ENCODE measurements at places on chromosomes 3 and 15.

GRCh38 chr3:13141991-13142412, 68.8 kb upstream of the IQSEC1 start:
- DNase-seq: no peak

GRCh38 chr15:70505411-70505919, 257.9 kb downstream of the UACA start:
- no peak for DNase-seq

GRCh38 chr15:83767741-83768140, 113.8 kb downstream of the ADAMTSL3 start:
- DNase-seq: no peak

DNA sequence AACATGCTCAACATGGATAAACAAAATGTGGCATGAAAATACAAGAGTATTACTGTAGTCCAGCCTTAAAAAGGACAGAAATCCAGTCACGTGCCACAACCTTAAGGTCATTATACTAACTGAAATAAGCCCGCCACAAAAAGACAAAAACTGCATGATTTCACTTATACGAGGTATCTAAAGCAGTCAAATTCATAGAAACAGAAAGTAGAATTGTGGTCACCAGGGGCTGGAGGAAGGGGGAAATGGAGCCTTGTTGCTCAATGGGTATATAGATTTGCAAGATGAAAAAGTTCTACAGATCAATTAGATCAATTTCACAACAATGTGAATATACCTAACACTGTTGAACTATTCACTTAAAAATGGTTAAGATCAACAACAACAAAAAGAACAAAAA, 7.4 kb downstream of the GLB1 start:
- no peak for DNase-seq

DNA sequence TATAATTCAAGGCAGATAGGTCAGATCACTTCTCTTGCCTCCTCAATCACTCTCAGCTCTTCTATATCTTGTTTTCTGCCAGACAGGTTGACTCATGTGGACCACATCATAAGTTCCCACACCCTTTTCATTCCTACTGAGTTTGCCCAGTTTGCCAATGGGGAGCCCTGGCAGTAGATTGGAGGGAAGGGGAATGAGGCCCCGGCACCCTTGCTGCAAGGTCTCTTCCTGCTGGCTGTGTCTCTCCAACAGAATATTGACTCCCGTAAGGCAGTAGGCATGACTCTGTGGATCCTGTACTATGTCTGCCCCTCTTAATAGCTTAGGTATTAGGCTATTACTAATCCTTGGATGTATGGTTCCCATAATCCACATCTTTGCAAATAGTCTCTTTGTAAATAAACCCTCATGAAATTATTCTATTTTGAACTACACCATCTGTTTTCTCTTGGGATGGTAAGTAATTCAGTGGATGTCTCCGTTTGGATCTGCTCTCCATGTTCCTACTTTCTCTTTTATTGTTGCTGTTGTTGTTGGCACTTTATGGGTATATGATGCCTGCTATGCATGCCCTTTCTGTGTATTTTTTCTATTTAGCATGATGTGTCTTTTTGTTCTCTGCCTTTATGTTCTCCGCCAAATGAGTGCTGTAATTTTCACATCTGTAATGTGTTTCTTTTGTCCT, 65.5 kb upstream of the DCBLD2 start:
- no peak for DNase-seq

GRCh38 chr3:29156086-29156715, 124.7 kb upstream of the RBMS3 start:
- DNase-seq: no peak

- DNase-seq: no peak
These were observed 81.3 kb upstream of the ABI3BP start for GRCh38 chr3:101074518-101074917.

DNA sequence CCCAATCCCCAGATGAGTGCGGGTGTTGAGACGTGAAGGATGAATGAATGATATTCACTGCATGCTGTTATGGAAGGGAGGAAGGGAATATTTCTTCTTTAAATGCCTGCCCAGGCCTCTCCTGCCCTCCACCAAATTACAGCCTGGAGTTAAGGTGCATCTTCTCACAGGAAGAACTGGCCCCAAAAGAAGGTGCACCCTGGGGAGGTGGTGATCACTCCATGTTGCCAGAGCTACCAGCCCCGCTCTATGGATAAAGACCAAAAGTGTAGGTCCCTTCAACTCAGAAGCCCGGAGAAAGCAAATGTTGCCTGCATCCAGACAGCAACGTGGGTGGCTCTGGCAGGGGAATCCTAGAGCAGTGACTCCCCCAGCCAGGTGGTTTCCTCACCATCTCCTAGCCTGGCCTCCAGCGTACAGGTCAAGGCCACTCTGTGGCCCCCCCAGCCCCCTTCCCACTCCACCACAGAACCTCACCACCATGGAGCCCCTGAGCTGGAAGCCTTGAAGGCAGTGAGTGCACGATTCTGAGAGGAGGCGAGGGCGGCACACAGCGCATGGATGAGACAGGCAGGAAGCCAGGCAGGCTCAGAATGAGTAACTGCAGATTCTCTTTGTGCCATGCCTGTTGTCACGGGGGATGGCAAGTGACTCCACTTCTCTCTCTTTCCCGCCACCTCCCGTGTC, 3.5 kb upstream of the VIPR1 start:
- no peak for DNase-seq

DNA sequence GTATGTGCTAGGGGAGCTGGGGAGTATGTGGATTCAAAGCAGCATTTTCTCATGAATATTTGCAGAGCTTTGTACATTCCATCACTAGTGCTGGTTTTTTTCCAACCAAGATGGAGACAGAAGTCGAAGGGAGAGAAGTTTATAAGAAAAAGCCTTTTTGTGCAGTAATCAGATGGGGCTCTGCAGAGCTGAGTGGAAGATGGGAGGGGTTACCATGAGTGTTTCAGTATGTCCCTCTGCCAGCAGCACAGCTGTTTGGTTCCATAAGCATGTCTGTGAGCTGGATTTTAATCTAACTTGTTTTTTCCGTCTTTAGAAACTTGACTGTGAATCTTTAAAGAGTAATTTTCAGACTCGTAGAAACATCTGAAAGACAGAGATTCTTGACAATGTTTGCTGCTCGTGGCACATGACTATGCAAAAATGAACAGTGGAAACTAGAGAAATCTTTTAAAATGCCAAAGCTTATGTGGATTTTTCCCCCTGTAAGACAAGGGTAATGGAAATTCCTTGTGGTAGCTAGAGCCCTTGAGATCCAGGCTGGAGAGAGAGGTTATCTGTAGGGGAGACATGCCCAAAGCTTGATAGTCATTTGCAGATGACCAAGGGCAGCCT, 20.3 kb downstream of the STARD9 start:
- DNase-seq: no peak

GRCh38 chr3:186152889-186153292, 44.0 kb upstream of the ETV5 start:
- no peak for DNase-seq

- no peak for DNase-seq
These were observed 301.2 kb downstream of the MECOM start for GRCh38 chr3:169362301-169362700.

DNA sequence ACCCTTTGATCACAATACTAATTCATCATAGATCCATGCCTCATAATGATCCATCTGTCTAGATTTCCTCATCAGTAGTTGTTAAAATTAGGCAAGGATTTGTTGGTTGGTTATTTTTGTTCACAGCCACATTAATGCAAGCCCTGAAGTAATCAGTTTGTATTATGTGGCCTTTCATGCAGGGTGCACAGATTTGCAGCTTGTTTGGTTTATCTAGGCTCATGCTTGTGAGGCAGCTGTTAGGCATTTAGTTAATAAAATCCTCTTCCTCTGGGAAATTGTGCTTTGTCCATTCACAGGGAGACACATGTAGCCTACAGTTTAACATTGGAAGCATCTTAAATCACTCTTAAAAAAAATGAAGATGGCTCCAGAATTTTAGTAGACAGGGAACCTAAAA, 162.8 kb upstream of the ZNF385D start:
- DNase-seq: no peak

- no peak for DNase-seq
These were observed 110.8 kb downstream of the TBC1D2B start for GRCh38 chr15:77966540-77967234.

DNA sequence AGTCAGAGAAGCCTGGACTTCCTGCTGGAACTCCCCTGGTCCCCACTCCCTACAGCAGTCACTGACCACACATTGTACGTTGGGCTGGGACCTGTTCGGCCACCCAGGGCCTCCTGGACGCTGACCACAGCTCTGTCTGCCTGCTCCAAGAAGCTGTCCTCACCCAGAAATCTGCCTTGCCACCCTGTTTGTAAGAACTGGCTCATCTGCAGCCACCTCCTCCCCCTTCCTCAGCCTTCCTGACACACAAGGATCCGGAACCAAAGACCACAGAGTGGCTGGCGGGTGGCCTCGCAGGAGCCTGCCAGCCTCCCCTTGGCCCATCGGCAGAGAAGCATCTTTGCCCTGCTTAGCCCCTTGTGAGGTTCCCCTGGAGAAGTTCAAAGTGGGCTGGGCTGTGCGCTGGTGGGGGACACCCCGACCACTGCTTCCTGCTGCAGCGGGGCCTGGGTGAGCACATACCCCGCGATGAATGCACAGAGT, 91.9 kb downstream of the PCSK6 start:
- no peak for DNase-seq

- DNase-seq: no peak
These were observed 9.4 kb downstream of the BTLA start for GRCh38 chr3:112489674-112490479.

DNA sequence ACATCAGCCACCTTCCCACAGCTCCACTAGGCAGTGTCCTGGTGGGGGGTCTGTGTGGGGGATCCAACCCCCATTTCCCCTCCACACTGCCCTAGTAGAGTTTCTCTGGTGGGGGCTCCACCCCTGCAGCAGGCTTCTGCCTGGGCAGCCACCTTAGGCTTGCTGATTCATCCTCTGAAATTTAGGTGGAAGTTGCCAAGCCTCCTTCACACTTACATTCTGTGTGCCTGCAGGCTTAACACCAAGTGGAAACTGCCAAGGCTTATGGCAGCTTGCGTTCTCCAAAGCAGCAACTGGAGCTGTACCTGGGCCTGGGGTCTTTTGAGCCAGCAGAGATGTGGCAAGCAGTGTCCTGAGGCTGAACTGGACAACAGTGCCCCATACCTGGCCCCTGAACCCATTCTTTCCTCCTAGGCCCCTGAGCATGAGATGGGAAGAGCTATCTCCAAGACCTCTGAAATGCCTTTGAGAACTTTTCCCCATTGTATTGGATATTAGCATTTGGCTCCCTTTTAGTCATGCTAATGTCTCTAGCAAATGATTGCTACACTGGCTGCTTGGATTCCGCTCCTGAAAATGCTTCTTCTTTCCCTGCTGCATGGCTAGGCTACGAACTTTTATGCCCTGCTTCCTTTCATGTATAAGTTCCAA, 32.5 kb downstream of the CPN2 start:
- DNase-seq: no peak

GRCh38 chr15:90560229-90560776, 30.6 kb downstream of the CRTC3 start:
- DNase-seq: no peak

- no peak for DNase-seq
These were observed 33.4 kb upstream of the STIMATE start for GRCh38 chr3:52930748-52931147.

- DNase-seq: no peak
These were observed 97.0 kb downstream of the ARRDC4 start for GRCh38 chr15:98057453-98057852.

DNA sequence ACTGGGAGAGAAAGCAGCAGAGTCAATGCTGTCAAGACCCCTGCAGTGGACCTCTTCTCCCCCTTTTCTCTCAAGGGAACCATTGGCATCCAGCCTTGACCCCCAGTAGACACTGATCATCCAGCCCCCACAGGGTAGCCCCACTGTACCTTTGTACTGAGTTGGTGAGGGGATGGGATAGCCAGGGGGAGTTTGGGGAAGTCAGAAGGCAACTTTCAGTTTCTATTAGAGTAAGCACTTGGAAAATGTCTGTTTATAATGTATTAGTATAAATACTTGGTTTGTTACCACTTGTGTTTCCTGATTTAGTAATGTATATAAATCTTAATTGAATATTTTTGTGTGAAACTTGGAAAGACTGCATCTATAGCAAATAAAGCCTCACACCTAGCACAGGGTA, 25.0 kb downstream of the DAG1 start:
- DNase-seq: no peak

DNA sequence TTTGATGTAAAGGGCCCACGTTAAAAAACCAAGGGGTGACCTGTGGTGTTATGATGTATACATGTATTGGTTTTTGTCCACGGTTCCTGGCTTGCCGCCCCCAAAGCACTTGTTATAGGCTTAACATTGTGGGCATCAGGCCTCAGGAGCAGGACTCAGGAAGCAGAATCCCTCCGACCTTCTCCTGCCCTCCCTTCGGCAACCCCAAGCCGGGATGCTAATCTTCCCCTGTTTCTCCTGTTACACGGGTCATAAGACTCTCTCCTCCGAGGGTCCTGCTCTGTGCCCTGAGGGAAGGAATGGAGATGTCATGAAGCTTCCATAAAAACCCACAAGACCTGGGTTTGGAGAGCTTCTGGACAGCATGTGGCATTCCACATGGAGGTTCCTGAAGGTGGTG, 48.8 kb downstream of the RPLP1 start:
- DNase-seq: no peak

DNA sequence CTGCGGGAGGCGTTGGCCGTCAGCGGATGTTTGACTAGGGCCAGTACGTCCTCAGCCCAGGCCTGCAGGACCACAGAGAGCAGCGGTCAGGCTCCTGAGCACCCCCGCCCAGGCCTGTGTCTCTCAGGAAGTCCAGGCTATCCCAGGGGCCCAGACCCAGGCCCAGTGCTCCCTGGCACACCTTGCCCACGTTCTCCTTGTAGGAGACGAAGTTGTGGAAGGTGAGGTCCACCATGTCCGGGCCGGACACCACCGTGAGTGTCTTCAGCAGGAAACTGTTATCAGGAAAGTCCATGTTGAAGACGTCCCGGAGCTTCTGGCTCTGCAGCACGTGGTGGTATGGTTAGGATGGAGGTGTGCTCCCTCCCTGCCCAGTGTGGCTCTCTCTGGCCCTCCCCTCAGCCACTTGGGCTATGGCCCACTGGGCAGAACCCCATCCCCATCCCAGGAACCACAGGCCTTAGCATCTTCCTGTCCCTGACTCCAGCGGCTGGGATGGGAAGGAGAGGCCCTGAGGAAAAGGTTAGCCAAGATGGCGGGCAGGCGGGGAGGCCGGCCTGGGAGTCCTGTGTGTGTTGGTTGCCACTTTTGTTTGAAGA, 5.3 kb downstream of the PLCB2 start:
- DNase-seq: no peak

DNA sequence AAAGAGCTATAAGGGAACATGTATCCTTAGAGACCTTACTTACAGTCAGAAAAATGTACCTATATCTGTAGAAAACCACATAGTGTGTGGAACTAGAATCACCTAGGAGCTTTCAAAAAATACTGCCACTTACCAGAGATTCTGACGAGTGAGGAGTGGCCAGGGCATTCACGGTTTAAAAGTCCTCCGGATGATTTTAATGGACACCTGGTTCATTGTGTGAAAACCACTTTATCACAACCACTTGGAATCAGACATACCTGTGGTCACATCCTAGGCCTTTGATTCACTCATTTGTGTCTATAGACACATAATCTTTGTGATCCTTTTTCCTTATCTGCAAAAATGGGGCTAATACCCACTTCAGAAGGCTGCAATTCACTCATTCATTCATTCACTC, 159.8 kb downstream of the MBNL1 start:
- DNase-seq: no peak

Measured in NCI-H446 (cell line).